BJ (cell line): ENCODE measurements at places on chromosomes 3 and 15.
A peak's percentile ranks its signal among the peaks of the same experiment; 100 is the strongest.

DNA sequence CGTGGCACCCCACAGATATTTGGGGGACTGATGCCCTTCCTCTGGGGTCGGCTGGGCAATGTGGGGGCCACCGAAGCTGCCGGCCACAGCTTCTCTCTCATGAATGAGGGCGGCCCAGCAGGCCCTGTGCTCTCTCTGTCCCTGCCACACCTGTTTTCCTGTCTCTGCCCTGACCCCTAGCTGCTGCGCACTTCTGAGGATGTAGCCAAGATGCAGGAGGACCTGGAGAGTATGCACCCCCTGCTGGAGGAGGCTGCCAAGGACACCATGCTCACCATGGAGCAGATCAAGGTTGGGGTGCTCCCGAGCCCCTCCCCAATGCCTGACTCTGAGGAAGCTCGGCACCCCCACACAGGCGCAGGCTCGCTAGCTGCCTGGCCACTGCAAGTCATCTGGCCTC is 59.7 kb downstream of the SEMA3G start:
- DNase-seq = no peak

DNA sequence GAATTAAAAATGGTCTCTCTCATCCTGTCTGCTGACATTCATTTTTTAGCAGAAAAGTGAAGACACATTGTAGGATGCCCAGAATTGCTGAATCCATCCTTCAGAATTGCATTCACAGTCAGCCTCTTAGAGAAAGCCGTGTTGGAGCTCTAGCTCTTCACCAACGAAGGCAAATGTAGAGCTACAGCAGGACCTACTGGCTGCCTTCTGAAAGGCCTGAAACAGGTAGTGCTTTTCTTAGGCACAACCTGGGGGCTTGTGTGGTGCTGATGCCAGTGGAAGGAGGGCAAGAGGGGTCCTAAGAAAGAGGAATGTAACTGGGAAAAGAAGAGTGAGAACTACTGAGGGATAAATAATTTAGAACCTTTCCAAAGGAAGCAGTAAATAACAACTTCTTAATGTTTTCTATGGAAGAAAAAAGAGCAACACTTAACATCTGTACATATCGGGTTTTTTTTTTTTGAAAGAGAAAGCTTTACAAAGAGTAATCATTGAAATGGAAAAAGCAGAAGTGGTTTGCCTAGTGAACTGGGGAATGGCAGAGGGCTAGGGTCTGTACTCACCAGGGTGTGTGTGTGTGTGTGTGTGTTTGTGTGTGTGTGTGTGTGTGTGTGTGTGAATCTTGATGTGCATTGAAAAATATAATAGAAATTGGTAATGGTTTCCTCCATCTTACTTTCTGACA is 297.8 kb downstream of the SATB1 start:
- DNase-seq = no peak

GRCh38 chr3:46107682-46108081 is 80.4 kb upstream of the XCR1 start:
- DNase-seq = no peak

DNA sequence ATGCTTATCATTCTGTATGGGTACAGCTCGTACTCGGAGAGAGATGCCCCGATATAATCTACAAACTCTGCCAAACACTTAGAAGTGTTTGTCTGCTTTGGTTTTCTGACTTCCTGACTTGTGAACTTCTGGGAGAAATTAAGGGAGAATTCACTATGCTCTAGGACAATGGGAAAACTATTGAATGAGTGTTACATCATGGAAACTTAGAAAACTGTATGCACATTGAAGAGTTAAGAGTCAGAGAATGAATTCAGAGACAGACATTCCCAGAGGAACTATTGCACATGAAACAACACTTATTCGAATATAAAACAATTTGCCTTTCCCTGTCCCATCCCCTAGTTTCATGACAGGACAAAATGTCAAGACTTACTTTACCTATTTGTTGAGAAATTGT is 57.8 kb downstream of the DTWD1 start:
- no peak for DNase-seq

- no peak for DNase-seq
Measured at GRCh38 chr3:177039490-177040274, 157.6 kb downstream of the TBL1XR1 start.

GRCh38 chr3:114711321-114711886 is 417.6 kb downstream of the TIGIT start:
- DNase-seq = no peak

GRCh38 chr3:56813653-56813960 is 11.9 kb upstream of the ARHGEF3 start:
- DNase-seq = no peak

DNA sequence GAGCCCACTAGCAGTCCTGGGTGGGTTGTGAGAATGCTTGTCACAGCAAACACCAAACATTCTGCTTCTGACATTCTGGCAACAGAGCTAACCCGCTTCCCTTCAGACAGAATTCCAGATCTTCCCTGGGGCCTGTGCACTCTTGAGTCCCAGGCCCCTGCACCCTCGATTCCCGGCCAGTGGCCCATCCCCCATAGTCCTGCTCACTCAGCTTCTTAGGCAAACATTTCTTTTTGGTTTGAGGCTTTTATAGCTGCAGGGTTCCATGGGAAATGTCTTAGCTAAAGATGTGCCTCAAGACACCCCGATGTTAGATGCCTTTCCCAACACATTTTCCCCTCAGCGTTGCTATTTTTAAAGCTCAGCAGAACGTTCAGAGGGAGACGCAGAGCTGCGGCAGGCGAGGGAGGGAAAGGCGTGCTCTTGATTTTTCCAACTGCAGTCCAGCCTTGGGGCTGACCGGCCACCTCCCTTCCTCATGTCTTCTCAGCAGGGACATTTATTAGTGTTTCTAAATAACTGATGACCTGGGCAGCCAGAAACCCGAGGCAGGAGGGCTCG is 35.2 kb downstream of the ABTB1 start:
- DNase-seq = no peak

- DNase-seq = no peak
Measured at GRCh38 chr3:129382366-129382765, 46.1 kb downstream of the EFCAB12 start.

- DNase-seq = no peak
Measured at GRCh38 chr3:25863011-25863415, 73.1 kb downstream of the OXSM start.

- no peak for DNase-seq
Measured at GRCh38 chr3:13890377-13891016, 10.6 kb upstream of the WNT7A start.

DNA sequence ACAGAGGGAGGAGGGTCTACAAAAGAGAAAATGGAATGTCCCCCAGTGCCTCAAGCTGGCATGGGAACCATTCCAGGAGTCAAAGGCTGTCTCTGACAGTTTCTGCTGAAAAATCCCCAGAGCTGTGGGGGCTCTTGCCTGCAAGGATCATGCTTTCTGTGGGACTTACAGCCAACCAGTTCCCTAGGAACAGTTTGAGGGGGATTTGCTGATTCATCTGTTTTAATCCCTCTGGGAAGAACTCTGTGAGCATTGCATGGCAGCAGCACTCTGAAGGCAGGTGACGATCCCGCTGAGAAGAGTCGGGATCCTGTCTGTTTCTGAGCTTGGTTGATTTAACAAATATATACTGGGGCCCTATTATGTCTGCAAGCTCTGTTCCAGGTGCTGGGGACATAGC is 176.0 kb downstream of the SSR3 start:
- no peak for DNase-seq

GRCh38 chr15:56034514-56034913 is 41.1 kb upstream of the NEDD4 start:
- DNase-seq = no peak

DNA sequence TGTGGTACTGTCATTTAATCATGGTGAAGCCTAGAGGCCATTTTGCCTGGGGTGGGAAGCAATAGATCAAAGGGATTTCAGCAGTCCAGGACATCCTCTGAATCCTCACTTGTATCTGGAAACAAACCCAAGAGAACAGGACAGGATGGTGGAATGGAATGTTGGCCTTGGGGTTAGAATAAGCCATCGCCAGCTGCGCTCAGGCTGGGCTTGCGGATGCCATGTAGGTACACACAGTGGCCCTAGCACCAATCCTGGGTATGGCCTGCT is 76.5 kb upstream of the ALDH1A3 start:
- DNase-seq = no peak

- DNase-seq = no peak
Measured at GRCh38 chr15:84653584-84653909, 536 bp downstream of the WDR73 start.

DNA sequence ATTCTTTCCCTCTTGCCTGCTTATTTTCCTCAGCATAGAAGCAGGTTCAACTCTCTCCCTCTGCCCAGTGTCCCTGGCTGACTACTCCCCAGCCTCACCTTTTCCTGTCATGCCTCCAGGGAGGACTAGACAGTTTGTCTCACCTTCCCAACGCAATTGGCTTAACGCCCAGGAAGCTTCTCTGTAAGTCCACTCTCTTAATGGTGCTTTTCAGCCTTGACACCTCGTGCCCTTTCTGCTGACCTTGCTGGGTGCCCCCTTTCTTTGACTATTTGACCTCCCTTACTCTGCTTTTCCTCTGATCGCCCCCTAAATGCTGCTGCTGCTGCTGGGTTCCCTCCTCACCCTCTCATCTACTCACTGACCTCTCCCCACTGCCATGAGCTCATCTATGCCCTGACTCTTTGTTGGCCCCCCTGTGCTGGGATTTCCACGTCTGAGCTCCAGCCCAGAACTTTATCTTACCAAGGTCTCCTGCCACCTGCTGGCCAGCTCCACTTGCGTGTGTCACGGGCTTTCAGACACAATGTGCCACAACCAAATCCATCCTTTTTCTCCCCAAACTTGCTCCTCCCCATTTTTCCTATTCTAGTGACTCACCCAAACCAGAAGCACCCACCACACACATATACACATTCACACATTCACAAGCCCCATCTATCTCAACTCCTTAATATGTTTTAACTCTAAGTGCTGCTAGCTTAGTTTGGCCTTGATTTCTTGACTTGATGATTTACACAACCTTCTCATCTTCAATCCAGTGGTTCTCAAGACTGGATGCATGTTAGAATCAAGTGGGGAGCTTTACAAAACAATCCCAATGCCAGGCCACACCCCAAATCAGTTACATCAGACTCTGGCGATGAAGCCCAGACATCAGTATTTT is 16.6 kb downstream of the EPB42 start:
- DNase-seq = no peak

GRCh38 chr3:76369170-76369569 is 583.8 kb upstream of the ZNF717 start:
- no peak for DNase-seq

DNA sequence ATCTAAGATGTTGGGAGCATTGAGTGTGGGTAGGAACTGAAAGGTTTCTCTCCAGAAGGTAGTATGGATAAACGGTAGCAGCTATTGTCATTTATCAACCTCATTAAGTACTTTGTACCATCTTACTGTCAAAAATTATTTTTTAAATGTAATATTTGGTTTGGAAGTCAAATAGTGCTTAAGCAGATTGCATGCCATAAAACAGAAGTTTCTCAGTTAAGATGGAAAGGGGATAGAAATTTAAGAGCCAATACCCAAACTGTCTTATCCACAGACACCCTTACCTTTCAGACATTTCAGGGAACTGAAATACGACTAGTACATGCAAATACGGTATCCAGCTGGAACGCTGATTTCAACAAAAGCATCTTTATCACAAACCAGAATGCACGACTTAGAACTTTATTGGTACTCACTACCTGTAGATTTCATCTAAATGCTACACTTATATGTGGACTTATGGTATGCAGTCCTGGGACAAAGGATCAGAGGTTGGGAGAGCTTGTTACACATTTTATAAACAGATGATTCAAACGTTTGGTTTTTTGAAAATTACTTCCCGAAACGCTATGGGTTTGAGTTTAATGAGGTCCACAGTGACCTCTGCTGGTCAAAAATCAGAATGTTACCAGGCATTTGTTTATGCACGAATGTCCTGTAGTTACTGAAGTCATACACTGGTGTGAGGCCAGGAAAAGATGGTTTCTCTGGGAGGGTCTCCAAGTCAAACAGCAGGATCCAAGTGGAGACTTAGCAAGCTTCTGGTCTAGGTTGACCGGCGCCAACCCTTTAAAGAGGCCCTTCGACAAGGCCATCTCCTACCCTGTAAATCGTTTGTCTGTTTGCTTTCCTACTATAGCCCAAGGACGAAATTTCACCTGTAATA is 45.7 kb upstream of the DUT start:
- peak; percentile 33 for DNase-seq

DNA sequence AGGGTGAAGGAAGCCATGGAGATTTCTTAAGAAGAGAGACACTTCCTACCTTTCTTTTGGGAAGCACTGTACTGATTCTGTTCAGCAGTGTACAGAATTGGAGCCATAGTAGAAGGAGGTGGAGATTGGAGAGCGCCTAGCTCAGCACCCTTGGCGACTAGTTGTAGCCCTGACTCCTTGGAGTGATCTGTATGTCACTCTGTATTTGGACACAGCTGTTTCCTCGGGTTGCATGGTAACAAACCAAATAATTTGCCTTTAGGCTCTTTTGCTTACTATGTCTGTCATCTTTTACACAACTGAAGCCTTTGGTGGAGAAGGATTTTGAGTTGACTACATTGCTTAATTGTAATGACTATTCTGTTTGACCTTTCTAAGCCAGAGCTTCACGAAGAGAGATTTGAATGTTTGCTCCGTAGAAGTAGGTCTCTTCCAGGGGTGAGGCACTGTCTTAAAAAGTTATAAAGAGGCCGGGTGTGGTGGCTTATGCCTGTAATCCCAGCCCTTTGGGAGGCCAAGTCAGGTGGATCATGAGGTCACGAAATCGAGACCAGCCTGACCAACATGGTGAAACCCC is 77.1 kb downstream of the AKAP13 start:
- DNase-seq = no peak

GRCh38 chr3:174219738-174220137 is 639.4 kb upstream of the NAALADL2 start:
- DNase-seq = no peak

DNA sequence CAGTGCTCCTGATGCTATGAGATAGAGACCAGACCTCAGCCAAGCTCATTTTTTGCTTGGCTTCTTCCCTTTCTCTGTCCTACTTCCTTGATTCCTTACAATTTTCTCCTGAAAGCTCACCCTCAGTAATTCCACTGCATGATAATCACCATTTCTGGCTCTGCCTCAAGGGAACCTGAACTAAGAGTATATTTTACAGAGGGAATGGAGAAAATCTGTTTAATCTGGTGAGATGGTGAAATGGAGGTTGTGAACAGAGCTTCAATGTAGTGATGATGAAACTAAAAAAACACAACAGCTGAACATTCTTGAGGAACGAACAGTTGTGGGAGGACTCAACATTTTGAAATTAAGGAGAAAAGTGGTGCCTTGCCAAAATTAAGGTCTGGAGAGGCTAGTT is 16.3 kb downstream of the HHLA2 start:
- peak; percentile 34 for DNase-seq

- no peak for DNase-seq
Measured at GRCh38 chr3:130341882-130342281, 3.6 kb upstream of the COL6A5 start.
